Chondrocyte (in vitro differentiated cells): ENCODE measurements at places on chromosomes 1 and 21.

DNA sequence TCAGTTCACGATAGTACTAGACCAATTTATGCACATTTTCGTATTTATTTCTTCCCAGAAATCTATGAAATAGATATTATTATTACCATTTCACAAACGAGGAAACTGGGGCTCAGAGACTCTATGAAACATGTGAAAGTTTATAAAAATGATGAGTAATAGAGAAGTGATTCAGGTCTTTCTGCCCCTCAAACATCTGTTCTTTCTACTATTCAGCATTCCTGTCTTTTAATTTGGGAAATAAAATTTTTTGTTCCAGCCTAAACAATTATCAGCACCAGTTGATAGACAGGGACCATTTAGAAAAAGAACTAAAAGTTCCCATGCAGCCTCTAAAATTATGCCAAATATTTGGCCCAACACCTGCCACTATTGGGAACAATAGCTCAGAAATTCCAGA, 585.1 kb downstream of the PTPRC start:
- DNase-seq: no peak

DNA sequence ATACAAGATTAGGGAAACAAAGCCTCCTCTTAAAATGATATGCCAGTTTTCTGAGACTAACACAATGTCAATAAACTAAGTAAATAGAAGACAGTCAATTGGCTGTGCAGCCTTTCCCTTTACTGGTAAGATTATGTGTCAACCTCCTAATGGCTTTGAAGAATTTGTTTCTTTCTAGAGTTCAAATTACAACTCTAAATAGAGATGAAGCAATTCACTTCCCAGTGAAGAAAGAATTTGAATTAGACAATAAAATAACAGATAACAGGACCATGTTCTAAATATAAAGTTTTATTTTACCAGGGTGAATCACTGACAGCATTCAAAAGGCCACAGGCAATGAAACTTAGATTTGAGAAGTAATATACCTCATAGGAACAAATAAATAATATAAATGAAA, 680.3 kb downstream of the PLA2G4A start:
- DNase-seq: no peak

DNA sequence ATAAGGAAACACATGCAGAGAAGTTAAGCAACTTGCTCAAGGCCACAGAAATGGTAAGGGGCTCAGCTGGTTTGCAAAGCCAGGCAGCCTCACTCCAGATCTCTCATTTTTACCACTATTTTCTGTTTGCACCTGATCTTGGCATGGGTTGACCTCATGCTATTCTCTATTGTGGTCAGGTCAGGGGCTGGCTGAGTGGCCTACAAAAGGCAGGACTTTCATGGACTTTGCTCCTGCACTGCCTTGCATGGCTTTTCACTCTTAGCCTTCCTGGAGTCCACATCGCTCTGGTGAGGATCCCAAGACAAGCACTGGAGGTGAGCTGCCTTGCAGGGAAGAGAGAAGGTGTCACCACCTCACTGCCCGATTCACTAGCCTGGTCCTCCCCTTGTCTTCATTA, 56.8 kb upstream of the CSF3R start:
- DNase-seq: no peak

GRCh38 chr1:150568594-150568966, 10.8 kb downstream of the MCL1 start:
- DNase-seq: no peak

DNA sequence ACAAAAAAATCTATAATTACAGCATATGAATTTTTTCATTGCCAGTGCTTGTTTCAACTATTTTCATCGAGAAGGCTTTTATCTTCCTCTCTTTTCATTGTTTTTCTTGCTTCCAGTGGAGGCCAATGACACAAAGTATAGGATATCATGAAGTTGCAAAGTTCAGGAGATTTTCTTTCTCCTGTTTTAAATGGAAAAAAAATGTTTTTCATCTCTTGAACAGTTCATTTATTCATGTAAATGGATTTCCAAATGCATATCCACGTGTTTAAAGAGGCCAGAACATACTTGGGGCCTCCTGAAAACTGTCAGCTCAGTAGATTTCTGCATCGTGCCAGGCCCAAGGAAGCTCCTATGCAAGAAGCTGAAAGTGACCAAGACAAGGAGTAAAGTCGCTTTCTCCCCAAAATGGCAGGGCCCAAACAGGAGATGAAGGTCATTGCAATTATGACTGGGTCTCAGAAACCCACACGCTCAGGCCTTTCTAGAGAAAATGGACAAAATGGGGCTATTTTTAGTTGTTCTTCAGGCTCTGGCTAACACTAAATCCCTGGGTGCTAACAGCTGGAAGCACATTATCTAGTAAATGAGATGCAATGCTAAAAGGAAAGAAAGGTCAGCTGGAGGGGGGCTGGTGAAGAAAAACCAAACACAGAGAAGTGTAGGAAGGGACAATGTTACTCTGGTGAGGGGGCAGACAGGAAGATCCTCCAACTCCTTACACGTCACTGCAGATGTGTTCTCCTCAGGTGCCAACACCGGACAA, 136.9 kb upstream of the C8B start:
- DNase-seq: no peak

DNA sequence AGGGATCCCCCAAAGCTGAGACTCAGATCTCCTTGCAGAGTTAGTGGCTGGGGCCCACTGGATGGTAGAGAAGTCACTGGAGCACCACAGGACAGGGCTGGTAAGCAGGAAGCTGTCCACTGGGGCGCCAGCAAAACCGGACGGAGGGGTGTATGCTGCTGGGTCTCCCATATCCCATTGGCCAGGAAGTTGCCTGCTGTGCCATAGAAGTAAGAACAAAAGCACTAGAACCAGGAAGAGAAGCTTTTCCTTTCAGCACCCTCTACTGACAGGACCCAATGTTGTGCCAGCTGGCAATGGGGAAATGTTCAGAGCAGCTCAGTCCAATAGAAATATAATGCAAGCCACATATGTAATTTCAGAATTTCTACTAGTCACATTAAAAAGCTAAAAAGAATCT, 146.6 kb downstream of the SPATA46 start:
- no peak for DNase-seq

- DNase-seq: peak; percentile 75
Observed at GRCh38 chr1:211632117-211632807, 43.2 kb downstream of the NEK2 start.

DNA sequence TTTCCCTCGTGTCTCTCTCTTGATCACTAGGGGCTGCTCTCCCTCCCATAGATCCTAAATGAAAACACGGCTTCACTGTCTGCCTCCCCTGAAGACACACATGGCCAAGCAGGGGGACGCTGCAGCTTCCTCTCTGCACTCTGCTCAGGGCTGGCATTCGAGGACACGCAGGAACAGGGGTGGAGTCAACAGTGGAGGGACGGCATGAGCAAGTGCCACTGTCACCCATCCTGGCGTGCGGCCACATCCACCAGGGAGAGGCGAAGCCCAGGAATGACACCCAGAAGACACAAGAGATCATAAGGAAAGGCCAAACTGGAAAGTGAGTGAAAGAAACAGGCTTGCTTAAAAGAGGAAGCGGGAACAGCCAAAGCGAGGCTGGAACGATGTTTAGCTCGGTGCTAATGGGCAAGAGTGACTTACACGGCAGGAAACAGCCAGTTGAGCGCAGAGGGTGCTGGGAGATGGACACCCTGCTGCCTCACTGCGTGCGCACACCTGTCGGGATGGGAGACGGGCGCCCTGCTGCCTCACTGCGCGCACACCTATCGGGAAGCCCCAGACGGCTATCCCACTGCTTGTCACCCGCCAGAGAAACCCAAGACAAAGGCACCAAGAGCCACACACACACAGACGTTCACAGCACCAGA, 13.6 kb upstream of the C1QTNF12 start:
- DNase-seq: no peak

GRCh38 chr1:155471891-155472290, 90.7 kb downstream of the ASH1L start:
- no peak for DNase-seq

GRCh38 chr1:53550201-53550741, 91.1 kb downstream of the DMRTB1 start:
- DNase-seq: no peak

GRCh38 chr1:64494659-64495058, 24.7 kb downstream of the CACHD1 start:
- no peak for DNase-seq

- DNase-seq: no peak
Observed at GRCh38 chr1:113901191-113901590, 3.4 kb downstream of the AP4B1 start.

GRCh38 chr1:77100875-77101274, 118.4 kb downstream of the PIGK start:
- no peak for DNase-seq
